Muscle of leg (tissue), 16 donors: ENCODE measurements at places on chromosomes 11 and 22.
A peak's percentile ranks its signal among the peaks of the same experiment; 100 is the strongest.

DNA sequence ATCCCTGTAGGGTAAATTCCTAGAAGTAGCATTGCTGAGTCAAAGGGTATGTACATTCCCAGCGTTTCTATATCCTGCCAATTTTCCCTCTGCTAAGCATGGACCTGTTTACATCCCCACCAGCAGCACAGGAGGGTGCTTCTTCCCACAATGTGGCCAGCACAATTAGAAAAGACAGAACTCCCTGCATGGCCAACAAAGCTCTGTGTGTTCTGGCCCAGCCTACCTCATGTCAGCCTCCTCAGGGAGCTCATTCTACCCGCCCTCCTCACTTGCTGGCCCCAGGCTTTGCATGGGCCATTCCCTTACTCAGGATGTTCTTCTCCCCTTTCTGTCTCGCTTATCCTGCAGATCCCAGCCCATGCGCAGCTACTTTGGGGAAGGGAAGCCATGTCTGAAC lies 186.1 kb downstream of the DSCAML1 start:
- DNase-seq, result no peak

DNA sequence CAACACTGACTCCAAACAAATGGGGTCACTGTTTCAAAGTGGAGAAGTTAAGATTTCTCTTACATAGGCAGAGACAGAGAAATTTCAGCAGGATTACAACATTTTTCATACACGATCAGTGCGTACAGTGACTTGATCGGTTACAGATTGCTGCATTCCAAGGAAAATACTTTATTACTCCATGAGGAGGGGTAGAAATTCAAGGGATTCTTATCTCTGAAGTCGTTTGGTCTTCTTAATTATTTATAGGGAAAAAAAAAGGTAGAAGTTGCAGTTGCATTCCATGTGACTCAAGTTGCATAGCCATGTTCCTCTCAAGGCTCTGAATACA lies 10.7 kb upstream of the SMIM38 start:
- DNase-seq, result no peak

DNA sequence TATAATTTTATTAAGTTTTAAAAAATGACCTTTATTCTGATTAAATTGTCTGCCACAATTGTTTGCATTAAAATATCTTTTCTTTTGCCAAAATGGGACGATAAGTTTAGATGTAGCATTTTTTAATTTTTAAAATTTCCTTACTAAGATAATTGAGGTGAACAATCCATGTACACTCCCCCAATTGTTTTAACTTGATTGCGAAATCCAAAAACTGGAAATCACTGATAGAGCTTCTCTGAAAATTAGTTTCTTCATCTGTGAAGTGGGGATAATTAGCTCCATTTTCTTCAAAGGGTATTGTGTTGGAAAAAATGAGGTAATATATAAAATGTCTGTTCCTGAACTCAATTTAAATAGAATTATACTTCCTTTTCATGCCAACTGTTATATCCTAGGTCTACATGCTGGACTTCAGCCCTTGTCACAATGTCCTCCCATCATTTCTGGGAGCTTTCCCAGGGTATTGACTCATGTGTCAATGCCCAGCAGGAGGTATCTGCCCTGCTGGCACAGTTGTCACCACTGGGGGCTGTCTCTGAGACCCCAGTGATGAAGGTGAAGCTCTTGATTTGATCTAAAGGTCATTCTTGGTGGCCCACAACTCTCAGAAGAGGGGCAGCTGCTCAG lies 28.7 kb upstream of the NAV2 start:
- DNase-seq, result no peak

GRCh38 chr11:129208863-129209262 lies 16.7 kb upstream of the ARHGAP32 start:
- DNase-seq, result no peak

DNA sequence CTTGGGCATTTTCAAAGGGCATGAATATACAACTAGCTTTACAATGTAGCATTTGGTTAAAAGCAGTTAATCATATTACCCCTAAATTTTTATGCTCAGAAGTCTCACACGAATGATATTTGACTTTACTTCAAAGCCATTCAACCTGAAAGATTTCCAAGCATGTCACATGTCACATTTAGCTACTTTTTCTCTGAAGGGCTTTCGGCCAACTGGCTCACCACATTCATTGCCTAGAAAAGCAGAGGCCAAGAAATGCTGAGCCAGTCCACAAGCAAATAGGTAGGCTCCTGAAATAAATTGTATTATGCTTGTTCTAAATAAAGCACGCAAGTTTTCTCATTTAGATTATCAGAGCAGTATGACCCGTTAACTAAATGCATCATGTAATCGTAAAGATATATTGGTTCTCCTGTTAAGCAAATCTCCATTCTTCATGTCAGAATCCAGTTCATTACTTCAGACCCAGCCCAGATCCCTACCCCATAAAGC lies 30.6 kb downstream of the PAX6 start:
- no peak for DNase-seq

DNA sequence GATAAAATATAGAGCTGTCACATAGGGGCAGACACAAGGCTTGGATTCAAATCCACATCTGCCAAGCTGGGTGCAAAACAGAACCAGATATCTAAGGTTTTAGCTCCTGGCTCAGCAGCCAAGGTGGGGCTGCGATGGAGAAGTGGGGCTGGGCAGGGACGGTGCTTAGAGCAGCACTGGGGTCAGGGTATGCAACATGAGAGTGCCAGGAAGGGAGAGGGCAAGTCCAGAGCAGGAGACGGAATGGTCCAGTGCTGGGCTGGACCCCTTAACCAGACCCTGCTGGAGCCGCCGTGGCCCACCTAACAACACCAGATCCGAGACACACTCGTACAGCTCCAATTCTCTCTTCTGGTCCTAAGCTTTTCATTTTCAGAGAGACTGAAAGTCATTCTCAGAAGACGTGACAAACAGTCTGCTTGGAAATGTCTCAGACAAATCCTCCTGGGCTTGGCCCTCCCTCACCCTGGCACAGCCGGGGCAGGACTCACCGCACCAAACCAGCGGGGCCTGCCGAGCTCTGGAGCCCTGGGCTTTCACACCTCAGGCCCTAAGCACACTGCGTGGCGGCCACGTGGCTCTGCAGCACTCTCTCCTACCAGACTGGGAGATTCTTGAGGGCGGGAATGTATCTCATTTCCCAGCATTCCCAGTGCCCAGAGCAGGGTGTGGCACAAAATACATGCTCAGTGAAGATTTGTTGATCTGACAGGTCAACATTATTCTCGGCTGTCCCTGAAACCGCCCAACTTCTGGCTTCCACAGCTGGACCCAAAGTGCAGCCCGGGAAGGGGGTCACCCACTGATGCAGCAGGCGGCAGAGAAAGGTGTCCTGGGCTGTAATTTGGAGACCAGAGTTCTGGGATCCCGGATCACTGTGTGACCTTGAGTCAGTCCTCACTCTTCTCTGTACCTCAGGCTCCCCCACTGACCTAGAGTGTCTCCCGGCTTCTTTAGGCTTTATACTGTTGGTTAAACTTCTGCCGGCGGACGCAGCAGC lies 11.6 kb downstream of the LRRC32 start:
- DNase-seq, result no peak

DNA sequence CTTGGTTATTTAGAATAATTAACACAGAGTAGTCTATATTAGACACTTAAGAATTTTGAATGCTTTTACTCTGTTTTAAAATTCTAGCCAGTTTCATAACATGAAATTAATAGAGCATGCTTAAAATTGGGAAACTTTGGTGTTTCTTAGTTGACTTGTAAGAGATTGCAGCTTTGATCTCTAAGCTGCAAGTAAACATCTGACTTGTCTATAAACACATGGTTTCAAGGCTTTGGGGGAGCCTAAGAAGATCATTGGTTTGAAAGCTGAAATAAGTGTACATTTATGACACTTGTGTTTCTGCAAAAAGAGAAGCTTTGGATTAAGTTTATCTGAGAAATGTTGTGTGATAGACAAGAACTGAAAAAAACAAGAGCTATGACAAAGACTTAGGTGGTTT lies 37.8 kb downstream of the YAP1 start:
- DNase-seq, result no peak

DNA sequence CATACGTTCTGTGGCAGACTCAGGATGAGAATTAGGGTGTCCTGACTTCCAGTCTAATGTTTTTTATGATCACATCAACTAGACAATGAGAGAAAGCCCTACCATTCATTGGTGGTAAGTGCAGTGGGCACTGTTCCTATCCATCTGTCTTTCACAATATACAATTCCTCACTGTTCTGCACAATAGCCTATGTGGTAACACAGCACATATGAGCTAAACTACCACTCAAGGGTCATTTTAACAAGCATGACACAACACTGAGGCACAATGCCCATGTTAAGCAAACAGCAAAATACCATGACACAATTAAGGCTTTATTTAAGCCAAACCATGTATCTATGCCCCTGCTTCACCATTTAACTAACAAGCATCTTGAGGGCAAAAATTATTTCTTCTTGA lies 52.3 kb downstream of the SIK3 start:
- DNase-seq, result peak; percentile 15

- peak; percentile 4 for DNase-seq
Measured at GRCh38 chr11:41175304-41175972, 284.0 kb downstream of the LRRC4C start.

DNA sequence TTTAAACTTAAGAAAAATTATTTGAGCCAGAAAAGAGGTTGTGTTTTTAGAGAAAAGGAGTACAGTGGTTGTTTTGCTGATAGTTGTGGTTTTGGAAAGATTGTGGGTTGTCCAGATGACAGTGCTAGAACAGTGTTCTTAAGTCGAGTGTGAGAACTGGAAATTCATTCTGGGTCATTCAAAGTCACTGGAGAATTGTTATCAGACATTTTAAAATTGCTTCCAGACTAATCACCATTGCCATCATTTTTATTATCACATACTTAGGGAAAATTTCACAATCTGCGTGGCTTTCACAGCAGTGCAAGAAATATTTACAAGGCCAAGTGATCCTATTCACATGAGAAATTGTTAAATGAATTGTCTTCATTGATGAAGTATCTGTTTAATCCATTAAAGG lies 242.2 kb upstream of the DDI1 start:
- DNase-seq, result peak; percentile 22

DNA sequence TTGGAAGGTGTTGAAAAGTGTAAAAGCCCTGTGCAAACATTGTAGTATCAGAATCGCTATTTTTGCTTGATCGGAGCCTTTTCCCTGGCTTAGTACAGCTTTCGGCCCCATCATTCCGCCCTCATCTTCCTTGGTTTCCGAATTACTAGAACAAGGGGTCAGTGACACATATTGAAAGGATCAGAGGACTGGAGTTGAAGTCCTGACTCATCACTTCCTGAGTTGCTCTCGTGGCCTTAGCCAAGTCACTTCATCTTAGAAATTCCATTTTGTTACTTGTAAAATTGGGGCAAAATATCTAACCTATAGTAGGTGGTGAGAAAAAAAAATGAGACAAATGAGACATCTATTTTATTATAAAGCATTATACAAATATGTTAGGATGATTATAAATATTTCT lies 375.0 kb downstream of the NTM start:
- DNase-seq, result no peak

DNA sequence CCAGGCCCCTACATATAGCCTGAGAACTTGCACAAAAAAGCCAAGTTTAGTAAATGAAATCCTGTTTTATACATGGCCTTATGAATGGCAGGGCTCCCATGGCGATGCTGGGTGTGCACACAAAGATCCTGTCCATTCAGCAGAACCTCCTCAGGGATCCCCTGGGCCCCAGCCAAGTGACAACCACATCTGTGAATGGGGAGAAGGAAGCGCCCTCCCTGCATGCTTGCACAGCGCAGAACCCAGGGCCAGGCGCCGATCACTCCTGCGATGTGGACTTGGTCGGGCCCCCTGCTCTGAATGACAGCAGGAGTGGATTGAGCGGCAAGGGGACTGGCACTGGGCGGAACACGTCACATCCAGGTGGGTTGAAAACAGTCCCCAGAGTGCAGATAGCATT lies 4.5 kb upstream of the CDC42EP2 start:
- DNase-seq, result peak; percentile 71

DNA sequence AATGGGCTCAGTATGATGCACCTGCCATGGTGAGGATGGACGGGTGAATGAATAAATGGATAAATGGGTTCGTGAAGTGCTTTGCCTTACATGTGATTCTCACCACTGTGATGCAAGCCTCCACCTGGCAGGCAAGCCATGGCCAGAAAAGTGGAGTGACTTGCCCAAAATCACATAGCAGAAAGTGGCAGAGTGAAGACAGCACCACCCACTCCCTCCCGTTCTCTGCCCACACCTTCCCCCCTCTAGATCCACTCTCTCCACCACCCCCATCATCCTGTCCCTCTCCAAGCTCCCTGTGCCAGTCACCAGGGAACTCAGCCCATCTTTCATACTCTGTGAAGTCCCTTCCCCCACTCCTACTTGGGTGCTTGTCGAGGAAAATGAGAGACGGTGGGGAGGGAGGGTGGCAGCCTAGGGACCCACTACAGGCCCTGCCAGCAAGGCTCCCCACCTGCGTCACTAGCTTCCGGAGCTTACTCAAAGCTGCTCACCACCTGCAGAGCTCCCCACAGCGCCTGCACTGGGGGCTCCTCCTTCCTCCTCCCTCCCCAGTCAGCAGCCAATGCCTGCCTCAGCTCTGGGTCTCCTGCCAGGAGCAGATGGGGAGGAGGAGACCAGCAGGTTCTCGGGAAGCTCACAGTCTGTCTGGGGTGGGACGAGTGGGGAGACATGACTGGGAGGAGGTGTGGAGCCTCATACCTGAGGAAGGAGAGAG lies 82.3 kb downstream of the PDE2A start:
- DNase-seq, result no peak

GRCh38 chr22:45722006-45722405 lies 50.4 kb downstream of the ATXN10 start:
- DNase-seq, result no peak

- DNase-seq, result no peak
Measured at GRCh38 chr11:27081056-27081455, 40.4 kb downstream of the BBOX1 start.

GRCh38 chr22:34784056-34784455 lies 281.9 kb upstream of the ISX start:
- peak; percentile 11 for DNase-seq

- peak; percentile 65 for DNase-seq
Measured at GRCh38 chr11:12693094-12693478, 18.9 kb downstream of the TEAD1 start.

DNA sequence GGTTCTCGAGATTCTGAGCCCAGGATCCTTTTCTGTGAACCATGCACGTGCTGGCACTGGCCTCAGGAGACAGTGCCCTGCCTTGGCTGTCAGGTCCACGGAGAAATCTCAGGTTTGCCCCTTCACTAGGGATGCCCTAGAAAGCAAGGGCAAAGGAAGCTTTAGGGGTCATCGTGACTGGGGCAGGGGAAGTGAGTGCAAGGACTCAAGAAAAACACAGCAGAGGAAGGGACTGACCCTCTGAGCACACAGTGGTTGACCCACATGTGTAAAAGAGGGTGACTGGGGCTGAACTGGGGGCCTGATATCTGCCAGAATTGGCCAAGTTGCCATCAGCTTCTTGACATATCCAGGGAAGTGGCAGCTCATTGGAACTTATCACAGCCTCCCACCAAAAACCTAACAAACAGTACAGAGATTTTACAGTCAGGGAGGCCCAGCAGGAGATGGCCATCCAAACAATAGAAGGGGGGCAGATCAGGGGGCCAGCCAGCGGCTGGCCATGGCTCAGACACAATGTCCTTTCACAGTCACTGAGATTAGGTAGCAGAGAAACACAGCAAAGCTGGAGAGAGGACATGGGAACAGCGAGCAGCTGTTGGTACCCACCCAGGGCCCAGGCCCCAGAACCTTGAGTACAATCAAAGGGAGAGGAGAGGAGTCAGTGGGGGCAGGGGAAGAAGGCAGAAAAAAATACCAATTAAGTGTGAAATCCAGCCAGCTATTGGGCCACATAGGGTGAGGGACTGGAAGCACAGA lies 4.4 kb downstream of the TMEM121B start:
- no peak for DNase-seq

- no peak for DNase-seq
Measured at GRCh38 chr11:132901638-132902471, 630.4 kb downstream of the OPCML start.

- no peak for DNase-seq
Measured at GRCh38 chr11:87176044-87176443, 138.3 kb downstream of the TMEM135 start.
